ENCODE measurements at places on chromosomes 13 and 19. TPM values are rescaled to one million over a fixed set of nuclear protein-coding genes. Genes with fewer than 3 reads are reported as not detected.

DNA sequence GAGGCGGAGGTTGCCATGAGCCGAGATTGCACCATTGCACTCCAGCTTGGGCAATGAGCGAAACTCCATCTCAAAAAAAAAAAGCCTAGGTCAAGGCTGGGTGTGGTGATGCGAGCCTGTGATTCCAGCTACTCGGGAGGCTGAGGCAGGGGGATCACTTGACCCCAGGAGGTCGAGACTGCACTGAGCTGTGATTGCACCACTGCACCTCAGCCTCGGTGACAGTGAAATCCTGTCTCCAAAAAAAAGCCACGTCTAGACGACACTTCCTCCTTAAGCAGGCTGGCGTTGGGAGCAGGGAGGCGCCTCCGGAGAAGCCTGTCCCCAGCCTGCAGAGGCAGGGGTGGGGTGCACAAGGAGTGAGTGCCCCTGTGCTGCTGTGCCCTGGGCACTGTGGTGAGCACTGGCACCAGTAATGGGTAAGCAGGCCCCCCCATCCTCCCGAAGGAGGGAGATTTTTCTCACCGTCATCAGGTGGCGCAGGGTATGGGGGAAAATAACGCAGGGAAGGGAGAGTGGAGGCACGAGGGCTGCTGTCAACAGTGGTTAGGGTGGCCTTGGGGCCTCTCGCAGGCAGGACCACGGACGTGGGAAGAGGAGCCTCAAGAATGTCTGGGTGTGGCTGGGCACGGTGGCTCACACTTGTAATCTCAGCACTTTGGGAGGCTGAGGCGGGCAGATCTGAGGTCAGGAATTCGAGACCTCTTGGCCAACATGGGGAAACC, 706 bp downstream of the P2RY11 start:
- peaks cover 22% of the 10 kb centered on the region for H3K36me3 ChIP-seq
- H3K4me1 ChIP-seq = peaks cover 25% of the 10 kb centered on the region
- H3K27me3 ChIP-seq = no peaks in the 10 kb centered on the region
- H3K27ac ChIP-seq = no peak overlapping the region

GRCh38 chr13:77028202-77028601, 1.2 kb upstream of the FBXL3 start:
- H3K4me1 ChIP-seq = peaks cover 25% of the 10 kb centered on the region
- no peaks in the 10 kb centered on the region for H3K36me3 ChIP-seq
- peak overlapping the region; percentile 94 for H3K4me3 ChIP-seq
- H3K27me3 ChIP-seq = no peaks in the 10 kb centered on the region
- no peak for DNase-seq

The MEIOSIN gene
- not detected for total RNA-seq

DNA sequence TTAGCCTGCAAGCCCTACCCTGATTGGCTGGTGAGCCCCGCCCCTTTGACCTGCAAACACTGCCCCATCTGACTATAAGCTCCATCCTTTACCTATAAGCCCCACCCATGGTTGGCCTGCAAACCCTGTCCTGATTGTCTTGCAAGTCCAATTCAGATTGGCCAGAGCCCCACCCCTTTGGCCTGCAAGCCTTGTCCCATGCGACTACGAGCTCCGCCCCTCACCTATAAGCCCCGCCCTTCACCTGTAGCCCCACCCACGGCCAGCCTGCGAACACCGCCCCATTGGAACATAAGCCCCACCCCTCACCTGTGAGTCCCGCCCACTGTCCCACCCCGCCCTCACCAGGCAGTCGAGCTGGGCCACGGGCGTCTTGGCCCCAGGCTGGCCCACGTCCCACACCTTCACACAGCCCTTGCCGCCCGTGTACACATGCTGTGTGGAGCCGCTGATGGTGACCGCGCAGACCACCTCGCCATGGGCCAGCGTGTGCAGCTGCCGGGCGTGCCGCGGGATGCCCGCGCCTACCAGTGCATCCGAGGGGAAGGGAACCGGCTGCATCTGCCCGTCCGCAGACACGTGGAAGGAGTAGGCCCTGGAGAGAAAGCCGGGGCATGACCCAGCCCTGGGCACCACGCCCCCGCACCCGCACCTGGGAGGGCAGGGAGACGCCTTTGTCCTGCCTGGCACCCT, 22.9 kb downstream of the TLE2 start:
- peaks cover 79% of the 10 kb centered on the region for H3K36me3 ChIP-seq
- no peaks in the 10 kb centered on the region for H3K4me1 ChIP-seq
- no peak overlapping the region for H3K4me3 ChIP-seq
- H3K27me3 ChIP-seq = no peaks in the 10 kb centered on the region
- no peak for DNase-seq
- no peak overlapping the region for H3K27ac ChIP-seq

The CRTC1 gene
- total RNA-seq = 12.5 TPM

DNA sequence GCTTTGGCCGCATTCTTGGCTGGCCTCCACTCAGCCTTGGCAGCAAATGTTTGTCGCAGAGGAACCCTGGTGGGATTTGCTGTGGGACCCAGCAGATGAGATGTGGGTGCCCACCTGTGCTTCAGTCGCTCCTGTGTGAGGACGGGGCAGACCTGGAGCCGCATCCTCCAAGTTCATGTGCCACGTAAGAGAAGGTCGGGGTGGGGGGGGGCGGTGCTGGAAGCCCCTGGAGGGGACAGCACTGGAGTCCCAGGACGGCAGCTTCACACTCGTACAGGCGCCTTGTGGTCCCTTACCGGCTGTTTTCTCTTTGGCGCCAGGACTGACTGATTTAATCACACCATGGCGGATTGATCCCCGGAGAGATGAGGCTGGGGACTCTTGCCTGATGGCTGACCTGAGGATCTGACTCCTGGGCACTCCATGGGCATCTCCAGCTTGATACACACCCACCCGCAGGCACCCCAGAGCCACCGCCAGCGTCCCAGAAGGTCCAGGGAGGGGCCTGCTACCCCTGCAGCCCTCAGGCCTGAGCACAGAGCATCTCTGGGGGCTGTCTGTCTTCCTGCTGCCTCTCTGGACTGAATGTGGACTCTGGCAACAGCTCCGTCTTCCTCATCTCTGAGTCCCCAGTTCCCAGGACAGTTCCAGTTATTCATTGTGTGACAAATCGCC, 10.0 kb upstream of the GRTP1 start:
- H3K36me3 ChIP-seq = no peaks in the 10 kb centered on the region
- no peak overlapping the region for H3K4me3 ChIP-seq
- H3K27ac ChIP-seq = no peak overlapping the region
- H3K27me3 ChIP-seq = no peaks in the 10 kb centered on the region
- H3K4me1 ChIP-seq = no peaks in the 10 kb centered on the region
- DNase-seq = no peak

The PKN1 gene
- 136 TPM for total RNA-seq

The RAD23A gene
- 434 TPM for total RNA-seq

GRCh38 chr13:104757712-104758111, 1691.5 kb upstream of the SLC10A2 start:
- no peak overlapping the region for H3K27ac ChIP-seq
- no peak for DNase-seq
- no peak overlapping the region for H3K4me3 ChIP-seq

DNA sequence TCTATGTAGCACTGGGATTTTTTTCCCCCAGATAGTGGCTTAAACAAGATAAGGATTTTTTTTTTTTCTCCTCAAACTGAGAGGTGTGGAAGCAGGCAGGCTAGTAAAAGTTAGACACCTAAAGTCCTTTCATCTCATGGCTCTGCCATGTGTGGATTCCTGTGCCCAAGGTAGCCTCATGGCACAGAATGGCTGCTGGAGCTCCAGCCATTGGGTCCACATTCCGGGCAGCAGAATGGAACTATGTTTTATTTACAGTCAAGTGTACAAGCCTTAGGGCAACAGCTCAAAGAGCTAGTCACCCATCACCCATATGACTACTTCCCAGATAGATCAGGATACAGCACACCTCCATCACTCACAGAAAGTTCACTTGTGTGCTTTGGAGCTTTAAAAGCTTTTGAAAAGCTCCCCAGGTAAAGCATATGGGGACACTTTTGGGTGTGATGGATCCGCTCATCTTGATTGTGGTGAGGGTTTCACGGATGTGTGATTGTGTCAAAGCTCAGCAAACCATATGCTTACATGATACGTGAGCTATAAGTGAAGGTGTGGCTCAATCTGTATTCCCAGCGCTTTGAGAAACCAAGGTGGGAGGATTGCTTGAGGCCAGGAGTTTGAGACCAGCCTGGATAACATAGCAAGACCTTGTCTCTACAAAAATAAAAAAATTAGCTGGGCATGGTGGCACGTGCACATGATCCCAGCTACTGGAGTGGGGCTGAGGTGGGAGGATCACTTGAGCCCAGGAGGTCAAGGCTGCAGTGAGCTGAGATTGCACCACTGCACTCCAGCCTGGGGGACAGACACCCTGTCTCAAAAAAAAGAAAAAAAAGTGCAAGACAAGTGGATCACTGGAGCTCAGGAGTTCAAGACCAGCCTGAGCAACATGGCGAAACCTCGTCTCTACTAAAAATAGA, 18.1 kb downstream of the PGLS start:
- no peak overlapping the region for H3K4me3 ChIP-seq
- no peak for DNase-seq
- H3K36me3 ChIP-seq = no peaks in the 10 kb centered on the region
- H3K27ac ChIP-seq = no peak overlapping the region
- no peaks in the 10 kb centered on the region for H3K27me3 ChIP-seq

- H3K4me3 ChIP-seq = no peak overlapping the region
- H3K4me1 ChIP-seq = peaks cover 5% of the 10 kb centered on the region
- H3K27me3 ChIP-seq = no peaks in the 10 kb centered on the region
Observed at GRCh38 chr19:55669418-55670279, 5.4 kb upstream of the EPN1 start.

DNA sequence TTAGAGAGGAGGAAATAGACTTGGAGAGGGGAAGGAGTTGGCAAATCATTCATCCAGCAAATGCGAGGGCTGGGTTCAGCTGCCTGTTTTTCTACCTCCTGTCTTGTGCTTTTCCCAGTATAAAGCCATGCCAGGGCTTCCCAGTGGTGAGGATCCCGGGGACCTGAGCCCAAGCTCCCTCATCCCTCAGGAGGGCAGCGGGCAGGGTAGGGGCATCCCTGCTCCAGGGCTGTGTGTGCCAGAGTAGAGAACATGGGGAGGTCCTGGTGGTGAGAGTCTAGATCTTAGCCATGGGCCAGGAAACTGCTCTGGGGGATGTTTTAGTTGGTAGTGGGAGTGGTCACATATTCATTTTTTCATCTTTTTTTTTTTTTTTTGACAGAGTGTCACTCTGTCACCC, 43.6 kb downstream of the GPR12 start:
- no peaks in the 10 kb centered on the region for H3K4me1 ChIP-seq
- H3K27me3 ChIP-seq = peaks cover 4% of the 10 kb centered on the region
- H3K27ac ChIP-seq = no peak overlapping the region
- H3K4me3 ChIP-seq = no peak overlapping the region

- H3K36me3 ChIP-seq = peaks cover 9% of the 10 kb centered on the region
- no peaks in the 10 kb centered on the region for H3K27me3 ChIP-seq
- DNase-seq = peak; percentile 99
- H3K4me3 ChIP-seq = peak within 1 kb of the TSS; percentile 77
- H3K4me1 ChIP-seq = peaks cover 12% of the 10 kb centered on the region
- H3K27ac ChIP-seq = peak within 1 kb of the TSS; percentile 97
Observed at GRCh38 chr19:56507446-56508289, at the start of gene ZNF471. Gene ZNF471, plus strand, starts transcription at chr19:56507855. Its CDS starts 3,717 bp downstream, at chr19:56511572.
